ENCODE measurements at places on chromosomes 13 and 19.

DNA sequence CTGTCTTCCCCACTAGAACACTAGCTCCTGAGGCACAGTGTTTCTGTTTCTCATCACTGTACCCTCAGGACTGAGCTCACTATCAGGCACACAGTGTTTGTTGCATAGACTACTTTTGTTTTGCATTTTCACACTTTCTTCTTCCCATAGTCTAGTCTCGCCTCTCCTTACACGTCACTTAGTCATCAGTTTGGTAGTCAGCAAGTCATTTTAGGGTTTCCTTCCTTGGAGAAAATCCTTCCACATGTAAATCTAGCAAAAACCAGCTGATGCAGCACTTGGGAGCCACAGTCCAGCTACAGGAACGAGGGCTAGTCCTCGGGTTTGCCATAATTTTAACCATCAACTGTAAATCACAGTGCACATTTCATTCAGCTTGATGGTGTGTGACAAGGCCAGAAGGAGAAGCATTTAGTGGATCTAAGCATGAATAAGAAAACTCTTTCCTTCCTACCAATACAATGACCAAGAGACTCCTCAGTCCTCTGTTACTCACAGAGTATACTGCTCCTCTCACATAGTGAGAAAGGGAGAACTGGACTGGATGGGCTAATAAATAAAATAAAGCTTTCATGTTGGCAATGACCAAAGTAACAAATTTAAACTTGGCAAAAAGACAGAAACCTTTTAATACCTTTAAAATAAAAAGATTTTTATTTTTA is 221.0 kb downstream of the KLF12 start:
- no peak for DNase-seq

DNA sequence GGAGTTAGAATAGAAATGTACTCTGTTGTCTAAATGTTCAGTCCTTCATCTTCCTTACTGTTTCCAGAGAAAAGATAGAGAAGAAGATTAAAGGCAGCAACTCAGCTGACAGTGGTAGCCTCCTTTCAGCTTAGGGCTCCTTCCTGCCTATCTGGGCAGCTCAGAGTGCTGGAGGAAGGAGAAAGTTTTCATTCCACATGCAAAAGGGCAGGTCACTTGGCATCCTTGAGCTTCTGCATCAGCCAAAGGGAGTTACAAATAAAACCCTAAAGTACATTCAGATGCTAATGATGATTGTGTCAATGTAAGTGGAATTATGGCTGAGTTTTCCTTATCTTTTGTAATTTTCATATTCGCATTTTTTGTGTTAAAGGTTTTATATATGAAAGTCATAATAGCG is 58.9 kb downstream of the ESD start:
- no peak for DNase-seq

DNA sequence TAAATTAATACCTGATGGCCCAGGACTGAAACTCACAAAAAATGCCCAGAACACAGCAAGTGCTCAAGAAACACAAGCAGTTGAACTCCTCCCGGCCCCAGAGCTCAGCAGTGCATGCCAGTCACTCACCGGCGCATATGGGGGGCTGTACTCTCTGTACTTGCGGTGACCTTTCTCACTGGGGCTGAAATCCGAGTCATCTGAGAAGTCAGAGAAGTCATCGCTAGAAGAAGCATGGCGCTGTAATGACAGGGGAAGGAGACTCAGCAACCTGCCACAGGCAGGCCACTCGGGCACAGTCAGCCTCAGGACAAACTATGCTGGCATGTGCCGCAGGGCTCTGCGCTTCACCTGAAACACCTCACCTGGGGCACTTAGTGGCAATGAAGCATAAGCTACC is 19.7 kb downstream of the ZC3H4 start:
- no peak for DNase-seq

DNA sequence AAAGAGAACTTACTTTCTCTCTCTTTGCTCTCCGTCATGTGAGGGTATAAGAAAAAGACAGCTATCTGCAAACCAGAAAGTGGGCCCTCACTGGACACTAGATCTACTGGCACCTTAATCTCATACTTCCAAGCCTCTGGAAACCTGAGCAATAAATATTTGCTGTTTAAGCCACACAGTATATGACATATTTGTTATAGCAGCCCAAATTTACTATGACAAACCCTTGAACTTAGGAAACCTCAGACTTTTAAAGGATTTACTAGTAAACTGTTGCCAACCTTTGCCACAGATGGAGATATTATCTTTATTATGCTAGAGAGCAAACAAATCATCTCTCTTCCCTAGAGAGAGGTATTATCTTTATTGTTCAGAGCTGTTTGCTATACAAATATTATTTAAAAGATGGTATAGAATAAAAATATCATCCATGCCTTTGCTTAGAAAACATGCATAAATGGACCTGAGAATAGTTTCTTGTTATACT is 1446.1 kb downstream of the SLITRK1 start:
- DNase-seq = no peak

GRCh38 chr13:21152251-21152899 is 24.0 kb downstream of the SKA3 start:
- no peak for DNase-seq

- DNase-seq = no peak
Measured at GRCh38 chr19:6696239-6696820, 24.1 kb downstream of the C3 start.

GRCh38 chr19:16062789-16063188 is 13.5 kb upstream of the TPM4 start:
- DNase-seq = no peak

GRCh38 chr19:15443838-15444237 is 5.9 kb downstream of the WIZ start:
- peak; percentile 8 for DNase-seq
